Activated CD4-positive, CD25-positive, alpha-beta regulatory T cell treated with anti-CD3 and anti-CD28 coated beads, Interleukin-2, amount 50 U/mL, for 72 hours (primary cell): ENCODE measurements at places on chromosomes 1 and 21.

- DNase-seq: no peak
Observed at GRCh38 chr1:54409156-54410142, 3.3 kb upstream of the SSBP3 start.

- DNase-seq: no peak
Observed at GRCh38 chr21:41641821-41642701, 124.8 kb downstream of the RIPK4 start.

DNA sequence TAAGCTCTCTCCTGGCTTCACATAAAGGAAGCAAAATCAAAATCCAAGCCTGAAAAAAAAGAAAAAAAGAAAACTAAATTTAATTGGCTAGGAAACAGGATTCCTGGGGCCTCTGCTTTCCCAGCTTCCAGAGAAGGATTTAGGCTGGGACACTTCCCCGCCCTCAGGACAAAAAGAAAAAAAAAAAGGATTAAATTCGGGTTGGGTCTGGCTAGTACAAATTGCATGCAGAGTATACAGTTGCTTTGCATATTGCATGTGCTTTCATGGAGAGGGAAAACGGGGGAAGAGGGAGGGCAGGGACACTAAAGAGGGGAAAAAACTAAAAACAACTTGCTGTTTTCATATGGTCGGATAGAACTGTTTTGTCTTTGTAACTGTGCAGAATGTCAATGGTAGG is 42.7 kb downstream of the OLIG1 start:
- no peak for DNase-seq

GRCh38 chr21:29073222-29074006 is at the start of gene CCT8:
Gene CCT8, minus strand, starts transcription at chr21:29073648. Its CDS starts 58 bp downstream, at chr21:29073590.
- peak; percentile 96 for DNase-seq

- no peak for DNase-seq
Observed at GRCh38 chr1:22417466-22417865, 34.2 kb upstream of the ZBTB40 start.

DNA sequence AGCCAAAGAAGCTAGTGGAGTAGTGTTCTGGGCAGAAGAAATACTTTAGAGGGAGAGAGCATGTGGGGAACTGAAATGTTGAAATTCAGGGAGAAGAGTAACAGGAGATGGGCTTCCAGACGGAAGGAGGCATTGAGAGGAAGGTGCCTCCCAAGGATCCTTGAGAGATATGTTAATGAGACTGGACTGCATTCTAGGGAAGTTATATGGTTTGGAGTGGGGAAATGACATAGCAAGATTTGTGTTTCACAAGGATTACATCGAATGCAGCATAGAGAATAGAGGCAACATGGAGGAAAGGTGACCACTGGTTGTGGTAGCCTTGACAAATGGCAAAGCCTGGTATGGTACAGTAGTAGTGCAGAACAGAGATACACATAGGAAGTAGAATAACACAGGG is 160.5 kb upstream of the HMCN1 start:
- DNase-seq: no peak
